ENCODE measurements at places on chromosomes 7 and 10.

- DNase-seq = no peak
These were observed 492 bp downstream of the COG5 start for GRCh38 chr7:107563081-107563774.

- no peak for DNase-seq
These were observed 50.0 kb downstream of the SRI start for GRCh38 chr7:88169717-88170320.

GRCh38 chr10:123557366-123558108 is 108.6 kb upstream of the GPR26 start:
- DNase-seq = no peak

- no peak for DNase-seq
These were observed 132.3 kb downstream of the DKK1 start for GRCh38 chr10:52446391-52446790.

GRCh38 chr7:77727936-77728701 is 31.9 kb downstream of the RSBN1L start:
- no peak for DNase-seq

- no peak for DNase-seq
These were observed 68.5 kb downstream of the GNAT3 start for GRCh38 chr7:80443325-80443724.

- no peak for DNase-seq
These were observed 4.6 kb upstream of the EIF3B start for GRCh38 chr7:2350055-2350454.

DNA sequence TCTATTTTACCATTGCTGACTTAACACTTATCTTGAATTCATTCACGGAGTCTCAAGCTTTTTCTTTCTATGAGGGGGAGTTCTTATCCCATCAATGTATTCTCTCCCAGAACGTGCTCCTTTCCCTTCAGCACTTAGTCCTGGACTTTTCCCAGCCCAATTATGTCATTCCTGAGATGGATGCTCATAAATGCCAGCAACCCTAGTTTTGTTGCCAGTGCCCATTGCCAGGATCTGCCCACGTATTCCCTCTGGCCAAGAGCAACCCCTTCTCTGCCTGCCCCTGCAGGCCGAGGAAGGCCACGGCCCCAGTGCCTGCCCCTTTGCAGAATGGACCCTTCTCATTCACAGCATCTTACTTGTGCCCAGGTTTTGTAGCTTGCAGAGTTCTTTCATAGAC is 67.4 kb upstream of the PPP1R3C start:
- DNase-seq = no peak

GRCh38 chr7:134431815-134432214 is 27.1 kb downstream of the AKR1B1 start:
- no peak for DNase-seq

DNA sequence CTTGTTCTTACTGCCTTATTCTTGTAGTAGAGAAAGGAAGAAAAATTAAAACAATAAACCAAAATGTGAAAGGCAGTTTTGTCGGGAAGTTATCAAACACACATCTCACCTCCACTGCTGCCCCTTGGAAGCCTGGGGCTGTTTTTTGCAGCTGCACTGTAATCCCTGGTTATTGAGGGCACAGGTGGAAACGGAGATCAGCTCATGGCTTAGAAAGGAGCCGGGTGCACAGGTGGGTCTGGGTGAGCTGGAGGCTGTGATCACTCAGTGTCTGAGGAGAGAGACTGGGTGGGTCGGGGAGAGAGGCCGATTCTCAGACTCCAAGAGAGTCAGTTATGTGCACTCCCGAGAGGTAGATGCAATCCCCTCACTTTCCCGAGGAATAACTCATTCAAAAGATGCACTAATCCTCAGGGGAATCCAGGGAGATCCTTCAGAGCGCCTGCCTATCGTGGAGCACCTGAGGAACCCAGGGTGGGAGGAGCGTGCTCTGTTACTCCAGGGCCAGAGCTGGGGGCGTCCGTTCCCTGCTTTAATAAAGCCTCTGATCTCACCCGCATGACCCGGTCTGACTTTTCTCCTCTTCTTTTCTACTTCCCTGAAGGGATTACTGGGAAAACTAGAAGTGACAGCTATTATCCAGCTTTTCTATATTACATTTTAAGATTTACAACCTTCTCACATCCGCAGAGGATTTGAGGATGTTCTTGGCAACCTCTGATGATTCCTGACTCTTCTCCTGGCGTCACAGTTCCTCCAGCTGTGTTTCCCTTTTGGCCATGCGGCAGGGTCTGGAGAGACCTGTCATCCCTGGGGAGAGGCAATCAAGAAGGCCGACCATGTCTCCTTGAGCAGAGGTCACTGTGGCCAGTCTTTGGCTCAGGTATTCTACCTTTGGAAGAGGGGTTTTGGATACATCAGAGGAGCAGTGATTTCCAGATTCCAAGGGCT is 82.1 kb downstream of the CAMK1D start:
- no peak for DNase-seq

- no peak for DNase-seq
These were observed 116.1 kb downstream of the PARD3 start for GRCh38 chr10:34698979-34699378.

- no peak for DNase-seq
These were observed 270.3 kb downstream of the ELFN1 start for GRCh38 chr7:1940402-1940786.

- DNase-seq = peak; percentile 61
These were observed 36.8 kb upstream of the ANK3 start for GRCh38 chr10:60426425-60426824.

DNA sequence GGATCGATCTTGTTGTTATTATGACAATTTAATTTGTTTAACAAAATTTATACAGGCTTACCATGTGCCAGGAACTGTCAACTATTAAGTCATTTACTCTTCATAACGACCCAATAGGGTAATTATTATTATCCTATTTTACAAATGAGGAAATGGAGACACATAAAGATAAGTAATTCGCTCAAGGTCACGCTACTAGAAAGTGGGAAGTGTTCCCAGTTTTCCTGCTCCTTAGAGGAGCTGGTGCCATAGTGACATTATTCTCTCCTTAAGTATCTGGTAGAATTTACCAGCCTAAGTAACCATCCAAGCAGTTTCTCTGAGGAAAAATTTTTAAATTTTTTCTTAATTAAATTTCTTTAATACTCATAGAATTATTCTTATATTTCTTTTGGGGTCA is 360.9 kb upstream of the RNF32 start:
- DNase-seq = no peak

GRCh38 chr7:23938937-23939552 is 229.0 kb downstream of the STK31 start:
- no peak for DNase-seq

DNA sequence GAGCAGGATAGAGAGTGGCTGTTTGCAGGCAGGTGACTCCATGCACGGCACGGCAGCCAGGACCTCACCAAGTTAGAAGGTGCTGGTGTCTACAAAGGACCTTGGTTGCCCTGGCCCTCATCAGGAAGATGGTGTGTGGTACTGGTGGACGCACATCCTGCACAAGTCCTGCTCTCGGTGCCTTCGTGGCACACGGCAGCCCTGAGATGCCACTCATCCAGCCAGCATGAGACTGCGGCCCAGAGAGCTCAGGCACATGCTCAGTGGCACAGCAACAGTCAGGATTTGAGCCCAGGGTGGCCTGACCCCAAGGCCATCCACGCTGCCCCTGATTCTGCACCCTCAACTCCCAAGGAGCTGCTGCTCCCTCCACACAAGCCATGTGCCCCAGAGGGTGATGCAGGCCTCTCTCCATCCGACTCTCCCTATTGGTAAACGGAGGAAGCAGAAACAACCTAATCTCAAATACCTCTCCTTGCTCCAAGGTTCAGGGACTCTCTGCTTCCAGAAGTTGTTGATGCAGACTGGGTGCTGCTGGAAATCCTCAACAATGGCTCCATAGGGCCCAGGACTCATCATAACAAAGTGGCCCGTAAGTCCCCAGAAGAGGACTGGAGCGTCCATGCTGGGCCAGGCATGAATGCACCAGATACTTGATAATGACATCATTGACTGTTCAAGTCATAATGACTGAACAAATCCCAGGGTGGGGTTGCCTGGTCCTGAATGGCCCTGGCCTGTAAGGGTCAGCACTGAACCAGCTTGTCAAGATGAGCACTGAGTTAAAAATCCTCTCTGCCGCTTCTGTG is 93.6 kb downstream of the ARHGAP22 start:
- DNase-seq = no peak

GRCh38 chr10:47325303-47326291 is 3.3 kb downstream of the GDF2 start:
- no peak for DNase-seq

GRCh38 chr7:80529362-80529761 is 17.5 kb upstream of the GNAT3 start:
- DNase-seq = no peak

DNA sequence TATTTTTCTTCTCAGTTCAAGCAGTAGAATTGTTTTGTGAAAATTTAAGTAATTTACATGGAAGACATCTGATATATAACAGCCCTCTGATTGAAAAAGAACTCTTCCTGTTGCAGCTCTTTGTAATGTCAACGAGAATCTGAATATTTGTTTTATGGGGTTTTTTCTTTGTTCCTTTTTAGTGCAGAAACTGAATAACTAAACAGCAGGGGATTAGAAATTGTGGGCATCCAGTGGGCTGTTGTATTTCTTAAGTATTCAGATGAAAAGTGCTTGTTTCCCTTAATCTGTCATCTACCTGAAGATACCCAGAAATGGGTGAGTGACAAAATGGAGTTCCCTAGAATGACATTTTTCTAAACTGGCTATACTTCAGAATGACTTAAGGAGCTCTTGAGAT is 7.4 kb downstream of the ARL4A start:
- no peak for DNase-seq

DNA sequence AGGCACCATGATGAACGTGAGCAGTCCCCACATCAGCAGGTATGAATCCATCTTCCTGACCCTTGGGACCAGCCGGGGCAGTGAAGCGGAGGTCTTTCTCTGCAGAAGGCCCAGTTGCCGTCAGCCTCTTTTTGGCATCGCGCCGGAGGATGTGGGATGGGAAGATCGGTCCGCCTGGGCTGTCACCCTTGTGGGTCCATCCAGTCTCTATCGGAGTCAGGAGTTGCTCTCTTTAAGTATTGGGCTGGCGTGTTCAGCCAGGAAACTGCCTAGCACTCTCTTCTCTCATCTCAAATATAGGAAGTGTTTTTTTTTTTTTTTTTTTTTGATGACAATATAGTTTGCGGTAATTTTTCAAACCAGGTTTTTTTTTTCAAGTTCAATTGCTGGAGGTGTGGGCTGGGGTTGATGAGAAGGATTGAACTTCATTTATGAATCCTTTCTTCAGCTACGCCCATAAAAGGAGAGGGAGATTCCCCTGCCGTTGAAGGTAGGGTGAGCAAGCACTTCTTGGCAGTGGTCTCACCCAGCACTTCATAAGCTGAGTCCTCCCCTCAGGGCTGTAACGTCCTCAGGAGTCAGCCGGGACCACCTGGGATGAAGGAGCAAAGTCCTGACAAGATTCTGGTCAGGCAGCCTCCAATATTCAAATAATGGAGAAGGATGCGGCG is at the start of gene IL2RA:
TSS of gene IL2RA (minus strand) at position 267 of the 671 bp plus-strand sequence. CDS start at position 51, 216 bp downstream.
- no peak for DNase-seq

DNA sequence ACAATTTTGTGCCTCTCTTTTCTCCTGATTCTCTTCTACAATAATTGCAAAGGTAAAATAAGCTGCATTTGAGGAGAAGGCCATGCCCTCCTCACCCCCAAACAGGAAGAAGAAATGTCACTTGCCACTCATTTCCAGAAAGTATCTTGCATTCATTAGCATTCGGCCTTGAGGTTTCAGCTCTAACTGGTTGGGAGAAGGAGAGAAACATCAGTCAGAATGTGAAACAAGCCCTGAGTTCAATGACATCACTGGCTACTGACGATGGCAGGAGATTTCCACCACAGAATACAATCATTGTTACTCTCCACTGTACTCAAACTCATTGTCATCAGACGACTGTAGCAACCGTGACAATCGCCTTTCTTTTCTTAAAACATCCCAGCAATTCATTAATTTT is 72.8 kb downstream of the PRKCQ start:
- DNase-seq = no peak

DNA sequence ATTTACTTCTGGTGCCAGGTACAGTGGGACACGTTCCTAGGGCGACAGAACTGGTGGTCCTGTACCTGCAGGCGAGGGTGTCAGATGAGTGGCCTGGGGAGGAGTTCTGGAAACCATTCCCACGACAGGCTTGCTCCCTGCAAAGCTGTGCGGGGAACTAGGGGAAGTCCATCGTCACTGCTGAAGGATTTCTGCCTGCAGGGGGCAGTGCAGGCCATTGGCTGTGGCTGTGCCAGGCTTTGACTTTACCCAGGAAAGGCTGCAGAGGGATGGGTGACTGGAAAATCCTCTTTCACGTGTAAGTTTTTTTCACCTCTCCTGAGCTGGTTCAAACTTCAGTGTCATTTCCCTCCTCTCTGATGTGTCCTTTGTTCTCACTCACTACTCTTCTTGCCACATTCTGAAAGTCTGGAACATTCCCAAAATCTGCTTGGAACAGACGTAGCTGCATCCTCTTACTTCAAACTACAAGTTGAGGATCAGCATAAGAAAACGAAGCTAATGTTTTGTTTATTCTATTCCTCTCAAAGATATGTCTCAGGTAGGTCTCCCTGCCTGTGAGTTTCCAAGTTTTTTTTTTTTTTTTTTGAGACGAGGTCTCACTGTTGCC is 126.5 kb downstream of the SH2D4B start:
- DNase-seq = no peak

DNA sequence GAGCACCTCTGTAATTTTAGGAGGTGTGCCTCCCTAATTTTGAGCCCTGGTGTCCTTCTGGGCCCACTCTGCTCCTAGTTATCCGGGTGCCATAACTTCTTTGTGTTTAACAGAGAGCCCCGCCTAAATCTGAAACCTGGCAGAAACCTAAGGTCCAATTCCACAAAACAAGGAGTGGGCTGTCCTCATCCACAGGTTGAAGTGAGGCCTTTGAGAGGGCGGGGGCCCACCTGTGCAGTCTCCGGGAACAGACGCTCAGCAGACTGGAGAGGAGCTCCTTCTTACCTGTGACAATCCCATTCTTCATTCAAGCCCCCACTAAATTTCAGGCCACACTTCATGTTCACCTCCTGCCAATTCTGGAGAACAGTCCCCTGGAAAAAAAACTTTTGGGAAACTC is 10.9 kb downstream of the TMEM72 start:
- no peak for DNase-seq

DNA sequence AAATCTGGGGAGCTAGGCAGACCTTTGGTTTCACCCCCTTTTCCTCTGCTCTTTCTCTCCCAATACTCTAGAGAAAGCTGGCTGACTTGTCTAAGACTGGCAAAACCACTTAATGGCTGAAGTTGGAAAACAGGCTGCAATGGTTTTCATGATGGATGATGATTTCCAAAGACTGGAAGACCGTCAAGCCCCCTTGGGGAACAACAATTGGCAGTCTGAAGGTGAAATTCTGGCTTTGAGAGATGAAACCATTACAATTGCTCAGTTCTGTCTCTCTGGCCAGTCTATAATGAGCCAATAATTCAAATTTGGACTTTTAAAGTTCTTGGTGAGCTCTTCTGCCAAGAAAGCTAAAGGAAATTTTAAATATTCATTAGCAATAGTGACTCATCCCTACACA is 680.5 kb downstream of the PARD3 start:
- no peak for DNase-seq

GRCh38 chr7:154843670-154844237 is 159.2 kb downstream of the PAXIP1 start:
- no peak for DNase-seq

All from AG04450 (cell line).